ENCODE measurements at places on chromosomes 1 and 21.

- DNase-seq = no peak
Observed at GRCh38 chr21:45327441-45328197, 39.9 kb upstream of the POFUT2 start.

- no peak for DNase-seq
Observed at GRCh38 chr1:242811092-242811840, 286.8 kb upstream of the PLD5 start.

DNA sequence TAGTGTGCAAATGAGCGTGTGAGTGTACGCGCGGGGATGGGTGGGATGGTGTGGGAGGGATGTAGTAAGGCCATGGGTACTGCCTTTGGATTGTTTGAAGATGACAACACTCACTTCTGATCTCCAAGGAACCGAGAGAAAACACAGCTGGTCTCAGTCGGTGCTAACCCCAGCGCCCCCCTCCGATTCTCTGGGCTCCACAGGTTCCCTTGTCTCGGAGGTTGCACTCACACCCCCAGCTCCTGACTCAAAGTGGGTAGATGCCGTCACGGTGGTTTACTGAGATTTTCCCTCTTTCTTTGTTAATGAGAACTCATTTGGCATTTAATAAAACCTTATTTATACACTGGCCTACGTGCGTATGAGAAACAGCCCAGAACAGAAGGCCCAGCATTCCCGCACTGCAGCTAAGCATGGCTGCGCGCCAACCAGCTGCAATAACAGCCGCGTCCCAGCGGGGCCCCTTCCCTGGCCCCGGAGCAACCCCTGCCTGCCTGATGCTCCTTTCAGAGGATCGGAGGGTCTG is 25.8 kb downstream of the ABCA4 start:
- peak; percentile 58 for DNase-seq

GRCh38 chr1:180234369-180235076 is 4.5 kb downstream of the LHX4 start:
- no peak for DNase-seq

DNA sequence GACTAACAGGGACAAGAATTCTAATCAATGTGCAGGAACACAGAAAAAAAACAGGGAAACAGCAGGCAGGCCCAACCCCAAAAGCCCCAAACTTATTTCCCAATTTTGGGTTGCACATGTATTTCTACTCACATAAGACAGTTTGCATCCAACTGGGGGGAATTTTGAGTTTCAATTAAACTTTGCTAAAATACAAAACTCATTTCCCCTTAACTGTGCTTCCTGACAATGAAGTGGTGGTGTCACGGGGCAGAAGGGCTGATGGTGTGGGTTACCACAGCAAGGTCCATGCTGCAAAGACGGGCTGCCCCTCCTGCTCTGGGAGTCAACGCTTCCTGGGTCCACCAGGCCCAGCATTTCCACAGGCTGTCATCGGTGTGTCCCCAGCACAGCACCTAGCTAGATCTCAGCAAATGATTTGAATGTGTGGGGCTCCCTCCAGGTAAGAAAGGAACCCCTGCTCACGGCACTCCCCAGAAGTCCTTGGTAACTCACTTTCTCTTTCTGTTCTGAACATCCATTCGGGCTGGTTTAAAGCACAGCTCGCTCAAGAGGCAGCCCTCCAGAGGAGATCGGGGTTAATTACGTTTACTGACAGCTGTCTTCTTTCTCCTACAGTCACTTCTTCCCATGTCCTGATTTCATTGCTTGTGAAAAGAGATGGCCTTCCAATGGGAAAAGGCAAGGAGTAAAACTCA is 27.4 kb downstream of the HIVEP3 start:
- no peak for DNase-seq

- peak; percentile 4 for DNase-seq
Observed at GRCh38 chr1:174114788-174115448, 44.4 kb upstream of the RABGAP1L start.
